ENCODE measurements at places on chromosomes 6 and 20. TPM values are rescaled to one million over a fixed set of nuclear protein-coding genes. Genes with fewer than 3 reads are reported as not detected.

The GPR63 gene
- total RNA-seq, result 14.2 TPM

The ATP6V1G2 gene
- total RNA-seq, result 3.6 TPM

The ADGRG6 gene
- total RNA-seq, result 104 TPM

The VSX1 gene
- total RNA-seq, result 0.24 TPM

The HRH3 gene
- total RNA-seq, result not detected

The GMNN gene
- 17.1 TPM for total RNA-seq

The KCNQ2 gene
- total RNA-seq, result 0.96 TPM

The NFATC2 gene
- total RNA-seq, result 14.7 TPM

DNA sequence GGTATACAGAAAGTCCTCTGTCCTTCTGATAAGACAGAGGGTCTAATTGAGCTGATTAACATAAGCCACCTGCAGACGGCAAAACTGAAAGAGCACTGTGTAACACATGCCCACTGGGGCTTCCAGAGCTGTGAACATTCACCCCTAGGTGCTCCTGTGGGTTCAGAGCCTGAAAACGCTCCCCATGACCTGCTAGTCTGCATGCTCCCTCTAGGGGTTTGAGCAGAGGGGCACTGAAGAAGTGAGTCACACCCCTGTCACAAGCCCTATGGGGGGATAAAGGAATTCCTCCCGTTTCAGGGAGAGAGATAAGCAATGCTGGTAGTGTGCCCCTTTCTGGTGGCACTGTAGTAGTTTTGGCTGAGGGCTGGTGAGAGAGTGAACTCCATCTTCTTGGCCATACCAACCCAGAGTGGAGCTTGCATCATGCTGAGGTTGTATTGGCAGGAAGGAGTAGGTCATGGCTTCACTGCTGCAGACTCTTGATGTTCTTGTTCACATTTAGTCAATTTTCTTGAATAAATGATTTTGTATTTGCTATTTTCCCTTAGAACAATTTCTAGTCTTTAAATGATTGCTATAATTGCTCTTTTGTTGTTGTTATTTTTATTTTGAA, 637.5 kb upstream of the MAN1A1 start:
- DNase-seq, result no peak

GRCh38 chr6:69022993-69023392, 387.9 kb downstream of the ADGRB3 start:
- no peak for DNase-seq

GRCh38 chr6:88538130-88538706, 372.1 kb upstream of the CNR1 start:
- DNase-seq, result peak; percentile 18

GRCh38 chr6:118163542-118163941, 256.5 kb downstream of the SLC35F1 start:
- no peak for DNase-seq

- no peak for DNase-seq
Measured at GRCh38 chr6:163170294-163170883, 244.1 kb upstream of the QKI start.

DNA sequence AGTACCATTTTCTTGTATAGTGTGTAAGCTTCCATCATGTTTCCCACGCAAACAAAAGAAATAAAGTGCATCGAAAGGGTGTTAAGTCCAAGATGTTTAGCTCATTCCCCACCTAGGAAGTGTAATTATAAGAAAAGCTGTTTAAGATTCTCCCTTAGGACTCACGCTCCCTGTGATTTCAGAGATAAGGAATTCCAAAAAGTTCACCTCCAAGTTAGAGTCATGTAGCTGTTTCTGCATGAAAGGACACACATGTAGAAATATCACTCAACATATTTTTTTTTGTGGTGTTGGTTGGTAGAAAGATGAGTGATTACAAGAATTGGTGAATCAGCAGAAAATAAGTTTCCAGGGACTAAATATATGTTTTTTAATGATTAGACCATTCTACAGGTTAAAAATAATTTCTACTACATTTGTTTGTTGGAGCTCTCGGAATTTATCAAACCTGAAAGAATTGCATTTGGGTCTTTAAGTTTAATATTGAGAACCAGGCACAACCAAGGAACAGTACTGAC, 10.4 kb downstream of the OPN5 start:
- DNase-seq, result no peak

- DNase-seq, result peak; percentile 83
Measured at GRCh38 chr6:125587666-125588632, 161.5 kb upstream of the HEY2 start.

- DNase-seq, result no peak
Measured at GRCh38 chr20:50911716-50912115, 19.5 kb downstream of the ADNP start.

DNA sequence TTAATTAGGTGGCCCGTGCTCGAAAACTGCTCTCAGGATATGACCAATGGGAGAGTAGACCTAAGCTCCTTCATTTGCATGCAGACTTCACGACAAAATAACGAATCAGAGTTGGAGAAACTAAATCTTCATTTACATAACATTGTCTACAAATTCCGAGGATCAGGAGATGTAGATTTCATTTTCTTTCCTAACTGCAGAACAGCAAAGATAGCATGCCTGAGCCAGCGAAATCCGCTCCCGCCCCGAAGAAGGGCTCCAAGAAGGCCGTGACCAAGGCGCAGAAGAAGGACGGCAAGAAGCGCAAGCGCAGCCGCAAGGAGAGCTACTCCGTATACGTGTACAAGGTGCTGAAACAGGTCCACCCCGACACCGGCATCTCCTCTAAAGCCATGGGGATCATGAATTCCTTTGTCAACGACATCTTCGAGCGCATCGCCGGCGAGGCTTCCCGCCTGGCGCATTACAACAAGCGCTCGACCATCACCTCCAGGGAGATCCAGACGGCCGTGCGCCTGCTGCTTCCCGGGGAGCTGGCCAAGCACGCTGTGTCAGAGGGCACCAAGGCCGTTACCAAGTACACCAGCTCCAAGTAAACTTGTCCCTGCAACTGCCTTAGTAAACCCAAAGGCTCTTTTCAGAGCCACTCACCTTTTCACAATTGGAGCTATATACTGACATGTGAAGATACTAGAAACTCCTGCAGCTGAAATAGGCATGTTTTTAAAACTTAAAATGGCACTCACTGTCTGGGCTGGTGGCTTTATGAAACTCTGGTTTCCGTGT, 96.5 kb downstream of the HFE start:
- peak; percentile 98 for DNase-seq

GRCh38 chr20:38220587-38221118, 39.9 kb downstream of the KIAA1755 start:
- DNase-seq, result peak; percentile 40

DNA sequence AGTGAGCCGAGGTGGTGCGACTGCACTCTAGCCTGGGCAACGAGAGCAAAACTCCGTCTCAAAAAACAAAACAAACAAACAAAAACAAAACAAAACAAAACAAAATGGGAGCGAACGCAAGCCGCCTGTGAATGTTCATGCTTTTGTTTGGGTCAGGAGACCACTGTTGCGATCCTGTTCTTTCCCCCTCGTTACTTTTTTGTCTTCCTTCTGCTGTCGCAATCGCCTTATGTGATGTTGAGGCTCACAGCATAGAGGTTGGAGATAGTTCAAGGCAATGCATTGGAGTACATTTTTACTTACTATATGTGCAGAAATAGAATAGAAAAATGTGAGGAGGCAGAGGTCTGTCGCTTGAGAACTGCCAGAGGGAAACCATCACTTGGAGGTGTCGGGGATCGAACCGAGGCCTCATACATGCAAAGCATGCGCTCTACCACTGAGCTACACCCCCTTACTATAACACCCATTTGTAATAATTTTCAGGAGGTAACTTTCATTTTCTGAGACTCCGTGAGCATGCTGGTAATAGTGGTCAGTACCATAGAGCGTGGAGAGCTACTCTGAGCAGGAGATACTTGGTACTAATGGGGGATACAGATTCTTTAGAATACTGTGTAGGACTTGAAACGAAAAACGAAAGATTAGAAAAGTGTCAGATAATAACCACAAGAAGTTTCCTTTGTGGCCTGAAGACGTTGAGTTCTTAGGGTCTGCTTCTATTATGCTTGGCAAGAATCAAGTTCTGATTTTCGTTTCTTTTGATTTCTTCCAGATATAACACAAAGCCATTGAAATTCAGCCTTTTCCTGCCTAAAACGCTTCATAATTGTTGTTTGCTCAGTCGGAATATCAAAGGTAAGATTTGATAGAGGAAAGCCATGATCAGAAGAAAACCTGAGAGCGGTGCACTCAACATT, 121.1 kb downstream of the TRIM27 start:
- DNase-seq, result no peak

- DNase-seq, result peak; percentile 65
Measured at GRCh38 chr6:113011801-113012200, 664.7 kb downstream of the RFPL4B start.

DNA sequence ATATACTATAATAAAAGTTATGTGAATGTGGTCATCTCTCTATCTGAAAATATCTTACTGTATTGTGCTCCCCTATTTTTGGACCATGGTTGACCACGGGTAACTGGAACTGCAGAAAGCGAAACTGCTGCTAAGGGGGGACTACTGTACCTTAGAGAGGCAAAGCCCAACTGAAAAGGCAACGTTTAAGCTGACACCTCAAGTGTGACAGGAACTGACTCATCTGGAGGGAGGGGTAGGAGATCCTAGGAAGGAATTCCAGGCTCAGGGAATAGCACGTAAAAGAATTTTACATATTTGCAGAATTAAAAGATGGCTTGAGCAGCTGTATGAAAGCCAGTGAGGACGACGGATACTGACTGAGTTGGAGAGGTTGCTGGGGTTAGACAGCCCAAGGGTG, 34.8 kb downstream of the ELOVL2 start:
- DNase-seq, result peak; percentile 29

- DNase-seq, result no peak
Measured at GRCh38 chr20:47659904-47660601, 125.2 kb downstream of the SULF2 start.

DNA sequence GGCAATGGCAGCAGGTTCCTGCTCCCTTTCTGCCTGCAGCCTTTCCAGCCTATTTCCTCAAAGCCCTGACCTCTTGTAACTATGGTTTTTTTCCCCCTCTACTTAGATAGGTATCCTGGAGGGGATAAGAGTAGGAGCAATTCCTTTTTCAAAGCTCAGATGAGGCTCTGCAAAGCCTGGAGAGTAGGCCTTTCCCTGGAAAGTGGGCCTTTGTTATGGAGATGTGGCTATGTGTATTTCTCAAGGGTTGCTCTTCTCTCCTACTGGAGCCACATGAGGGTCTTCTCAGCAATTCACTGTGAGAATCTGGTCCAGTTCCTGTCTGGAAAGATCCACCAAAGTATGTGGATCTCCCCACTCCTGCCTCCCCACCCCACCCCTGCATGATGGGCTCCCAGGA, 96.0 kb downstream of the DTD1 start:
- no peak for DNase-seq

GRCh38 chr6:134529305-134529704, 211.4 kb upstream of the SGK1 start:
- no peak for DNase-seq

GRCh38 chr6:128097009-128097408, 196.2 kb upstream of the THEMIS start:
- no peak for DNase-seq

GRCh38 chr6:11008821-11009220, 35.3 kb downstream of the ELOVL2 start:
- DNase-seq, result peak; percentile 85

DNA sequence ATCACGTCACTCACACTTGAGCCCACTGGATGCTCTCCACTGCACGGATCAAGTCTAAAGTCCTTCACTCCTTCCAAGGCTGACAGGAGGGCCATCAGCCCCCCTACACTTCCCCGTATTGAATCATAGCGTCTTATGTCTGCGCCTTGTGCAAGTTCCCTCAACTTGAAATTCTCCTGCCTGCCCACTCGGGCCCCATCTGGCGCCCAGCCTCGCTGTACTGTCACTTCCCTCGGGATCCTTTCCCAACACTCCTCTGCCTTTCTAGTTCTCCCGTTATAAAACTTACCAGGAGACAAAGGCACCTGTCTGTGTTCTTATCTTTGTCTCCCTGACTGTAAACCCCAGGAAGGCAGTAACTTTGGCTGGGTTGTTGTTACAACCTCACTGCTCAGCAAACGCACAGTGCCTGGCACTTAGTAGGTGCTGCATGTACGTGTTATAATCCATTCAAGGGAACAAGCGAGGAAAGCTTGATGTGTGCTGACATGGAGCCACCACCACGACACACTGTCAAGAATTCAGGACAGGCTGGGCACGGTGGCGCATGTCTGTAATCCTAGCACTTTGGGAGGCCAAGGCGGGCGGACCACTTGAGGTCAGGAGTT, 33.8 kb upstream of the ZFAND3 start:
- no peak for DNase-seq

DNA sequence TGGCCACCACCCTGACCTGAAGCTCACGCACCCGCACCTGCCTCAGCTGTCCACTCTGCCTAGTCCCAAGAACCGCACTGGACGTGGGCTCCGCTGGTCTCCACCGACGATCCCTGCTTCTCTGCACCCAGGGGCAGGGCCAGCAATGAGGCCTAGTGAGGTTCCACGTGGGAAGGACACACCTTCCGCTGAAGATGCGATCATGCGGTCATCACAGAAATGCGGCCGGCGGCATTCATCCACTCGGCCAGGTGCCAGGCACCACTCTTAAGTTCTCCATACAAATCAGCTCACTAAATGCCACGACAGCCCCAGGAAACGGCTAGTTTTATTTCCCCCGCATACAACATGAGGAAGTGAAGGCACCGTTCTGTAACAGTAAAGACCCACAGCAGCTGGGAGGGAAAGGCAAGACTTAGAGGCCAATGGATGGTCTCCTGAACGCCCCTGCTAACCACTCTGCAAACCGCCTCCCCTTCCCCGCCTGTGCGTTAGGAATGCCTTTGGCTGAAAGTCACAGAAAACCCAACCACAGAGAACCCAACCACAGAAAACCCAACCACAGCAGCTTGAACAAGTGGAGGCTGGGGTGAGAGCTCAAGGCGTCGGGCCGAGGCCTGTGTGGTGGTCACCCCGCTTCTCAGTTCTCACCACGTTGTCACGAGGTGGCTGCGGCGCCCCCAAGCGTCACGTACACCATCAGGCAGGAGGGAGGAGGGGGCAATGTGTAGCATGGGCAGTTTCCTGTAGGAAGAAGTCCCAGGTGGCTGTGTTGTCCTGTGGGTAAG, 204.4 kb downstream of the TAF4 start:
- no peak for DNase-seq

- no peak for DNase-seq
Measured at GRCh38 chr6:112021691-112022310, 32.1 kb upstream of the CCN6 start.

DNA sequence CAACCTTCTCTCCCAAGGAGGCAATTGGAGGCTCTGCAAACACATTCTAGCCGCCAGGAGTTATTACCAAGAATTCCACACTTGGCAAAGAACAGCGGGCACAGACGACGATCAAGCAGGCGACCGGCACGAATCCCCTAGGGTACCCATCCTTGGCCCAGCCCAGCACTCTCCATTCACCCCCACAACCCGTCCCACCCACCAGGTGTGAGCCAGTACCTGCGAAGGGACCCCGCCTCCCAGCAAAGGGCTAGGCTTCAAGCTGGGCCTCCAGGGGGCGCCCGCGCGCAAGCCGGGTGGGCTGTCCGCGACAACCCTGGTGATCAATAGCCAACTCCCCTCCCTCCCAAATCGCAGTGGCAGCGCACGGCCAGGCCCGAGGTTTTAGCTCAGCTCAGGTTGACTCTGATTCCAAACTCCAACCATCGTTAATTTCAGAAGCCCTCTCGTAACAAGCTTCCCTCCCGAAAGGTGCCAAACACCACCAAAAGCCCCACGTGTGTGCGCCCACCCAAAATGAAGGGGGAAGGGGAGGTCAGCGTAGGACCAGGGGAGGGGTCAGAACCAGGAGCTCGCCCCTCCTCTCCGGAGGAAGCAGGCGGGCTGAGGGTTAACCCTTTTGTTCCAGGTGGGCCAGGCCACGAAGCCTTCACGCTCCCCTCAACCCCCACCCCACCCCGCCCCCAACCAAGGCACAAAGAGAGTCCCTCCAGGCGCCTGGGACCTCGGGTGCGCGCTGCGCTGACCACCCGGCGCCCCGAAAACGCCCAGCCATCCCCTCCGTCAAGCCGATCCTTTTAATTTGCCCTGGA, 2.1 kb downstream of the SALL4 start:
- DNase-seq, result no peak
